ENCODE measurements at places on chromosomes 5 and 9.

DNA sequence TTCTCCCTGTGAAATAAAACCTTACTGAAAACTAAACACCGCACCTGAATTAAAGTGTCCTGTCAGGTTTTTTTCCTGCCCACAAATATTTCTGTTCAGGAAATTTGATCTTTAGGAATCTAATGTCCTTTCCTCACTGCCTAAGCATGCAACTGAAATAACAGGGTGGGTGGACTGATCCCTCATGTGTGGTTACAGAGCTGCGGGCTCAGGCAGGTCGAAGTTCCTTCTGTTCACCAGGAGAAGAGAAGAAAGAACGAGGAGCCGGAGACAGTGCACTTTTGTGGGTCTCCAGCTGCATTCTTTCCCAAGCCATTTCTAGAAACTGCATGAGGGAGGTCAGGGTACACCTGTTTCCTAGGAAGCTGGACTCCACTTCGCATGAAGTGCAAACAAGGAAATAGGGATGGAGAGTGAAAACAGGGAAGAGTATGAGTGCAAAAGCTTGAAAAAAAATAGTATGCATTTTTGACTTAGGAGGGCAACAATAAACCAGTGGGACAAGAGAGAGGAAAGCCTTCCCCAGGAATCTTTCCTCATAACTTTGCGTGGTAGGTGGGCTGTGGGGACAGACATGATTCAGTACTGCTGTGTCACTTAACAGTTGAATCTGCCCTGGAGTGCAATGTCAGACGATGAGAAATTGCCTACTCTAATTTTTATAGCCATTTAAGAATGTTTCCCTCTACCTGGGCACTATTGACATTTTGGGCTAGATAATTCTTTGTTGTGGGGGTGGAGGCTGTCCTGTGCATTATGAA is 60.3 kb downstream of the GCNT1 start:
- DNase-seq = no peak

DNA sequence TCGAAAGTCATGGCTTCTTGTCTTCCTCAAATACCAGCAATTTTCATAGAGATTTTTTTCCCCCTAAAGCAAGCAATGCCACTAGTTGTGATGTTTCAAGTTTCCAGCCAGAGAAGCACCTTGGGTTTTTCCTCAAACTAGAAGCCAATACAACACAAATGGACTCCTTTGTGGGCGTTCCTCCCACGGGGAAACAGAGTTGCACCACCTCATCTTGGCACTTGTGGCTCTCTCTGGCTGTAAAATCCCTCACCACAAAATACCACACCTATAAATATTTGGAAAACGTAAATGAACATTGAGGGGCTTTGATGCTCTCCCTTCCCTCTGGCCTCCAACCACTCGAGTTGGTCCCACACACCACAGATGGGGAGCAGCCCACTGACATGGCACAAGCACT is 67.2 kb upstream of the PCA3 start:
- DNase-seq = no peak

GRCh38 chr5:81486711-81487110 is 92.8 kb upstream of the ACOT12 start:
- DNase-seq = no peak

DNA sequence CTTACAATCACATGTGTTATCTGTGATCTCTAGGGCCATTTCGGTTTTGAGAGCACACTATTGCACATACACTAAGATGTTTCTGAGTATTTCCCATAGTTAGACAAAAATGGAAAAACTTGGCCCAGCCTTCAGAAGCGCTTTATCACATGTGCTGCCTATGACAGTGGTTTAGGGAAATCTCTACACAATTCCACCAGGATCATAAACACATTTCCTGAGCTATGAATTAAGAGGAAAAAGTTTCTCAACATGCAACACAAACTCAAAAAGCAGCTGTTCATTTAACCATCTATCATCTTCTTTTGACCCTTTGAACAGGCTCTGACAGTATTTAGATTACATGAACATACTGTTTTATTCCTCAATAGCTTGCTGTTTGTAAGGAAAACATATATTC is 15.1 kb downstream of the FGF1 start:
- no peak for DNase-seq

GRCh38 chr5:151079838-151080612 is 809 bp downstream of the TNIP1 start:
- no peak for DNase-seq

- DNase-seq = no peak
Measured at GRCh38 chr5:16957304-16958196, 21.5 kb upstream of the MYO10 start.

GRCh38 chr5:176162198-176162597 is 76.0 kb upstream of the SIMC1 start:
- no peak for DNase-seq

GRCh38 chr5:128084228-128085167 is 932 bp downstream of the SLC12A2 start:
- DNase-seq = no peak

DNA sequence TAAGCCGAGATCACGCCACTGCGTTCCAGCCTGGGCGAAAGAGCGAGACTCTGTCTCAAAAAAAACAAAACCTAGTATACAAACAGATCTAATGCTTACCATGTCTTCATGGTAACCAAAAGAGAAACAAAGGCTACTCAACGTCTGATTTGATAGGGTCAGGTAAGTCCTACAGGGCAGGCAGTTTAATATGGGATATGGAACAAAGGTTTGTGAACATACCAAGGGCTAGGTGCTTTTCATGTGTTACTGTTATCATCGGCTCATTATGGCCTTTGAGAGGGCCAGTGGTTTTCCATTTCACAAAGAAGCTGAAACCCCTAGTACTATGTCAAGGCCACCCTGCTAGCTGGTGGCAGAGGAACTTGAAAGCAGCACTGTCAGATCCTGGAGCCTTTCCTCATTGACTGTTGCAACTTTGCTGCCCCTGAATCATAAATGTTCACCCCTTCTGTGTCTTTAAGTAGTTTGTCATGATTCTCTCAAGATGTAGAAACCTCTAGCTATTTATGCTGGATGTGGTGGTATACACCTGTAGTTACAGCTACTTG is 5.1 kb downstream of the IQGAP2 start:
- DNase-seq = no peak

DNA sequence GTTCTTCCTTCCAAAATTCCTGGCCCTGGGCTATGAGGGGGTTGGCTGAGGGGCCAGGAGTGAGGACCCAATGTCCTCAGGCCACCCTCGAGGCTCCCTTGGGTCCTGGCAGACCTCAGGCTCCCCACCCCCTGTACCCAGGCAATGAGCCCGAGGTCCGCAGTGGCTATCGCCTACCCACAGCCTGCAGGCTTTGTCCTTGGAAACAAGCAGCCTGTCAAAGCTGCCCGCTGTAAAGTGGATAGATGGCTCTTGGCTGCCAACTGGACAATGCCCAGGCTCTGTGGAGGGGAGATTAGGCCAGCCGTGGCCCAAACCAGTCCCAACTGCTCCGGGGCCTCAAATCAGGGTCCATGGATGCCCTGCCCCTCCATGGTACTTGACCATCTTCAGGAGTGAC is 2.2 kb upstream of the ADGRD2 start:
- no peak for DNase-seq

DNA sequence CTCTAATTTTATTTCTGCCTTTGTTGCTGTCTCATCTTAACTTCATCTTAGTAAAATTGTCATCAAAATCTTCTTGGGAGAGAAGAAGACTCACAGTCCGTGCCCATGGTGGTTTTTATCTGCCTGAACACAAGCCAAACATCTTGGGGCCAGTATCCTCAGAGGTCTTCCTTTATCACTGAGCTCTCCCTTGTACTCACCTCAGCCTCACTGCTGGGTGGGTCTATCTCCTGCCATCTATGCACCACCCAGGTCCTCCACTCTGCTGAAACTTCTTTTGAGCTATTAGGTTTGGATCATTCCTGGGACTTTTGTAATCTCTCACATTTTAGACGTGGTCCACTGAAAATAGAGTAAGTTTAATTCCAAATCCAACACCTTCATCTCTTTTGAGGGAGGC is 116.3 kb upstream of the EPB41L4A start:
- DNase-seq = no peak

DNA sequence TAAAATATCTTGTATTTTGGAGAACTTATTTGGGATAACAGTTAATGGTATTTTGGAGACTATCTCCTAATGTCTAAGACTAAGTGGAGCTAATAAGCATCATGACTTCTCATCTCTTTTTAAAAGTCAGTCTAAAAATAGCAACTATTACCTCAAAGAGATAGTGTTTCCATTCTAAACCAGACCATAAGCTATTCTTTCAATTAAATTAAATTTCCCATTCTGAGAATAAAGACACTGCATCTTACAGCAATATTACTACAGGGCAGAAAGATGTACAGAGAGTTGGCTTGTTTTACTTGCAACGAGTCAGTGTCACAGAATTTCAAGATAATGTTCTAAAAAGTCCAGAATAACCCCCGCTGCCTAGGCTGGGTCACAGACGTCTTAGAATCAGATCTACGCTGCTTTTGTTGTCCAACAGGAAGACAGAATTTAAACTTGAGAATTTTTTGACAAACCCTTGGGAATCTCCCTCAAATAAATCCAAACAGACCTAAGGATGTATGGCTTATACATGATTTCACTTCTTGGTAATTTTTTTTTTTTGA is 98.9 kb downstream of the USP20 start:
- no peak for DNase-seq

DNA sequence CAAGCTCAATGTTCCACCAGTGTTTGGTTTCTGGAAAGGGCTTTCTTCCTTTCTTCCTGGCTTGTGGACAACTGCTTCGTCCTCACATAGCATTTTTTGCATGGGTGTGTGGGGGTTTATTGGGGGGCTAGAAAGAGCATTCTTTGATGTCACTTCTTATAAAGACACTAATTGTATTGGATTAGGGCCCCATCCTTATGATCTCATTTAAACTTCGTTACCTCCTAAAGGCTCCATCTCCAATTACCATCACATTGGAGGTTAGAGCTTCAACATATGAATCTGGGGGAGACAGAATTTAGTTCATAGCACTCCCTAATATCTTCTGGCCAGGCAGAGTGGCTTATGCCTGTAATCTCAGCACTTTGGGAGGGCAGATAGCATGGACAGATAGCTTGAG is 6.1 kb upstream of the MACROH2A1 start:
- DNase-seq = no peak

- DNase-seq = no peak
Measured at GRCh38 chr9:17900606-17901005, 321.7 kb downstream of the SH3GL2 start.

DNA sequence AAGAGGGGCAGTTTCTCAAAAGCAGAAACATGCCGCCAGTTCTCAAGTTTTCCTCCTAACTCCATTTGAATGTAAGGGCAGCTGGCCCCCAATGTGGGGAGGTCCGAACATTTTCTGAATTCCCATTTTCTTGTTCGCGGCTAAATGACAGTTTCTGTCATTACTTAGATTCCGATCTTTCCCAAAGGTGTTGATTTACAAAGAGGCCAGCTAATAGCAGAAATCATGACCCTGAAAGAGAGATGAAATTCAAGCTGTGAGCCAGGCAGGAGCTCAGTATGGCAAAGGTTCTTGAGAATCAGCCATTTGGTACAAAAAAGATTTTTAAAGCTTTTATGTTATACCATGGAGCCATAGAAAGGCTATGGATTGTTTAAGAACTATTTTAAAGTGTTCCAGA is 142.8 kb downstream of the NTRK2 start:
- DNase-seq = no peak
